Pancreas (tissue), 10 donors: ENCODE measurements at places on chromosomes 4 and X.

- DNase-seq = no peak
- no peak overlapping the region for H3K27ac ChIP-seq
- H3K4me3 ChIP-seq = no peak overlapping the region
- no peaks in the 10 kb centered on the region for H3K4me1 ChIP-seq
- H3K27me3 ChIP-seq = no peaks in the 10 kb centered on the region
- no peaks in the 10 kb centered on the region for H3K36me3 ChIP-seq
Observed at GRCh38 chr4:53780736-53781400, 189.6 kb upstream of the LNX1 start.

GRCh38 chr4:115272185-115272584, 158.8 kb upstream of the NDST4 start:
- H3K27me3 ChIP-seq = no peaks in the 10 kb centered on the region
- H3K36me3 ChIP-seq = no peaks in the 10 kb centered on the region
- H3K4me1 ChIP-seq = no peaks in the 10 kb centered on the region
- no peak for DNase-seq
- no peak overlapping the region for H3K4me3 ChIP-seq

DNA sequence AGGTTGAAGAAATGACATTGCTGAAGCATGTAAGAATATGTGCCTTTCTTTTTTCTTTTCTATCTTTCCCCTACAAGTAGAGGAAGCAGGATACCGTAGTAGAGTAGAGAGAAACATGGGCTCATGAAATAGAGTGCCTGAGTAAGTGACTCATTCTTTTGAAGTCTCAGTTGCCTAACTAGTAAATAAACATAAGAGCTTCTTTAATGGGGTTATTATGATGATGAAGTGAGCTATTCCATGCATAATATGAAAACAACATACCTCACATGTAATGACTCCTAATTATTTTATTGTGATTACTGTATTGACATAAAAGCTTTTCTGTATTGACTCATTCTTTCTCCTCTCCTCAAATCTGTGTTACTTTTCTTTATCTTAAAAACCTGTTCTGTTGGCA, 1538.2 kb downstream of the TECRL start:
- H3K4me3 ChIP-seq = no peak overlapping the region
- no peaks in the 10 kb centered on the region for H3K4me1 ChIP-seq
- no peaks in the 10 kb centered on the region for H3K27me3 ChIP-seq
- no peak overlapping the region for H3K27ac ChIP-seq
- no peaks in the 10 kb centered on the region for H3K36me3 ChIP-seq

- no peak for DNase-seq
- H3K4me1 ChIP-seq = no peaks in the 10 kb centered on the region
- no peak overlapping the region for H3K27ac ChIP-seq
- H3K36me3 ChIP-seq = no peaks in the 10 kb centered on the region
- H3K4me3 ChIP-seq = no peak overlapping the region
Observed at GRCh38 chr4:56764775-56765174, 56.7 kb downstream of the SPINK2 start.

DNA sequence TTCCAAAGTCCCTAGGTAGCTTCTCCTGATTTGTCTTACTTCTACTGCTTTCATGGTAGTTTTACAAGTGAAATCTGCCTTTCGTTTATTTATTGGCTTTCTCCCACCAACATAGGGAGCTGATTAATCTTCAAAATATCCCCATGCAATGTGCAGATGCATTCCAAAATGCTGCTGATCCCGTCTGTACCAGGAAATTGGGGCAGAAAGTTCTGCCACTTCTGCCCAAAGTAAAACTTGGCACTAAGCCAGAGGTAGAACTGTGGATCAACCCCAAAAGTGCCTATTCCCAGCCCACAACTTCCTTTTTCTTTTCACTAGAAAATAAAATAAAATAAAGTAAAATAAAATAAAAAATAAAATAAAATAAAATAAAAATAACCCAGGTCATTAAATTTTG, 47.3 kb upstream of the PPARGC1A start:
- no peak overlapping the region for H3K27ac ChIP-seq
- no peaks in the 10 kb centered on the region for H3K4me1 ChIP-seq
- no peak overlapping the region for H3K4me3 ChIP-seq
- DNase-seq = no peak
- no peaks in the 10 kb centered on the region for H3K36me3 ChIP-seq
